ENCODE measurements at places on chromosomes 1 and 21.

DNA sequence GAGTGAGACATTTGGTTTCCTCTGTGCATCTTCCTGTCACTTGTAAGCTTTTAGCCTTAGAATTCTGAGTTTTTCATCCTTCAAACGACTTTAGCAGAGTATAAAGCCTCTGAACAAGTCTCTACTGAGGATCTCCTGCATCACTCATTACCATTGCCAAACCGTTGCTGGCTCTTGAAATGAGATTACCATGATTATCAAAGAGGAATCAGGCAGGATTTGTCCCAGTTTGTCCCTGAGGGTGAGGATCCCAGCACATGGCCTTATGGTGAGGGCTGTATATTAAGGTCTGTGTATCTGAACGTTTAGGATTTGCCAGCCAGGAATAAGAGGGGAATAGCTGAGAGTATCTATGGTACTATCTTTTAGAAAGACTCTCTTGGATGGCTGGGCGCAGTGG, 169.5 kb upstream of the L1TD1 start:
- DNase-seq: no peak

DNA sequence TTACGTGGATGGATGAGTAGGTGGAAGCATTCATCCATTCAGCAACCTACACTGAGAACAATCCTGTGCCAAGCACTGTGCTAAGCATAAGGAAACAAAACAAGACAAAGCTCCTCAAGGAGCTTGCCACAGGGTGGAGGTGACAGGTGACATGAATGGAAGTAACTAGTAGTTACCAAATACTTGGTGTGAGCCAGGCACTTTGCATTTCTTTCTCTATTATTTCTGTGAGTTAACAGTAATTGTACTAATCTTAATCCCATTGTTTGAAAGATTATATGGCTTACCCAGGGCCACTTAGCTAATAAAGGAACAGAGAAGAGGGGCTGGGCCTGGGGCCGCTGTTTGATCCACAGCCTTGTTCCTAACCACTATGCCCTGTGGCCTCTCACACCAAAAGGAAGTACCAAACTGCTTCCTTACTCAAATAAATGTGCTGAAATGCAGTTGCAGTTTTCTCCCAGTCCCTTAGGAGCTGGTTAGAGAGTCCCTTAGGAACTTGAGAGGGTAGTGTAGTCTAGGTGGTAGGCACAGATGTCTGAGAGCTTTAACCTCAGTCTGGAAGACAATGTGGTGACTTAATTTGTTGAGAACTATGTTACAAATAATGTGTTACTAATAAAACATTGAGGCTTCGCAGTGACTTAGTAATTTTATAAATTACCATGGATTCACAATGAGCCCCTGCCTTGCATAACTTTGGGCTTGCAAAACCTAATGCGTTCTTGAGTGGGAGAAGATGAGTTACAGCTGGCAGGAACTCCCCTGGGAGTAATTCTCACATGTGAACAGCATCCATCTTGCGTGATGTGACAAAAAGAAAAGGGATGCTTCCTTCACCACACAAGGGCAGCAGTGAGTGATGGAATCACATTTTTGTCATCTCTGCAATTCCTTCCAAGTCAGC, 69.8 kb downstream of the MPZL1 start:
- no peak for DNase-seq

DNA sequence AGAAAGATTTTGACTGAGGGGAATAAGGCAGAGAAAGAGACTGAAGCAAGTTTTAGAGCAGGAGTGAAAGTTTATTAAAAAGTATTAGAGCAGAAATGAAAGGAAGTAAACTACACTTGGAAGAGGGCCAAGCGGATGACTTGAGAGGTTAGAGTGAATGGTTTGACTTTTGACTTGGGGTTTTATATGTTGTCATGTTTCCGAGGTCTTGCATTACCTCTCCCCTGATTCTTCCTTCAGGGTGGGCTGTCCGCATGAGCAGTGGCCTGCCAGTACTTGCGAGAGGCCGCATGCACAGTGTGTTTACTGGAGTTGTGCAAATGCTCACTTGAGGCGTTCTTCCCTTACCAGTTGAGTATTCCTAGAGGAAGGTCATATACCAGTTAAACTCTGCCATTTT, 13.0 kb upstream of the DENND2D start:
- no peak for DNase-seq

- DNase-seq: no peak
These were observed 702.2 kb upstream of the ADGRL4 start for GRCh38 chr1:79708646-79709265.

- DNase-seq: no peak
These were observed 251.1 kb upstream of the ADGRL2 start for GRCh38 chr1:81549588-81550127.

GRCh38 chr1:39635205-39635870, 4.1 kb downstream of the HEYL start:
- no peak for DNase-seq

DNA sequence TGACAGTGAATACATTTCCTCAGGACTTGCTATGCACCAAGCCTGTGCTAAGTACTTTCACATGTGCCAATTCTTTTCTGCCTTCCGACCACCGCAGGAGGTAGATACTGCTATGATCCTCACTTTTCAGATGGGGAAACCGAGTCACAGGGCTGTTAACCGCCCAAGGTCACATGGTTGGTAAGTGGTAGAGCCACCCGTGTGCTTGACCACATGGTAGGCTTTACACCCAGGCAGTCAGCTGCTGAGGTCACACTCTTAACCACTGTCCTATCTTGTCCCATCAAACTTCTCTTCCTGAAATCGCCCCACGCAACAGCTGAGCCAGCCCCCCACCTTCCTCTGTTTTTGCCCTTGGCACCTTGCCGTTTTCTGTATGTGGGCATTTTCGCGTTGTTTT, 31.0 kb upstream of the SDHB start:
- no peak for DNase-seq
